Kidney capillary endothelial cell (primary cell): ENCODE measurements at places on chromosomes 7 and 10.

DNA sequence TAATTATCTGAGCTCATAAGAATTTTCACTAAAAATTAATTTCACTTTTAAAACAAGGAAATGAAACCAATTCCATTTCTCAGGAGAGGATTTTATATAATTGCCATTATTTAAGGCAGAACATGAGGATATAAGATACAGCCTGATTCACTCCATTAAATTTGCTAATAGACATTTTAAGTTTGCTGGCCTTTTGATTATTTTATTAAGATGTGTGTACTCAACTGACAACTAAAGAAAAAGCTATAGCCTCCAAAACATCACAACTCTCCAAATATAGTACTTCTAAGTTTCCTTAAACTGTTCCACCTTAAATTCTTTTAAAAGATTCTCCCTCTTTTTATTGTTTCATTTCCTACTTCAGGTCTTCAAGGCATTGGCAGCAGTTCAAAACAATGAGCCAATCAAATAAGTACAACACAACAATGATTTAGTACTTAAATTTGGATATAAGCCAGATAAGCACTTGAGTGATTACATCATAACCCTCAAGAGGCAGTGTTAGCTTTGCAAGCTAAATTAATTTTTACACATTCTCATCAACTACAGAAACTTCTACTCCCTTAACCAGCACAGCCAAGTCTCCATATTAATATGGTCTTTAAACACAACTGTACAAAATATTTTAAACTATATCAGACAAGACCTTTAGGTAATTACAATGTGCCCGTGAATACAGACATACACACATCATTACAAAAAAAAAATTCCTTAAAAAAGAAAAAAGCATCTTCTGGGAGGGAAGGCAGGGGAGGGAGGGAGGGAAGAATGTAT is 121.8 kb downstream of the KMT2C start:
- peak; percentile 87 for DNase-seq

DNA sequence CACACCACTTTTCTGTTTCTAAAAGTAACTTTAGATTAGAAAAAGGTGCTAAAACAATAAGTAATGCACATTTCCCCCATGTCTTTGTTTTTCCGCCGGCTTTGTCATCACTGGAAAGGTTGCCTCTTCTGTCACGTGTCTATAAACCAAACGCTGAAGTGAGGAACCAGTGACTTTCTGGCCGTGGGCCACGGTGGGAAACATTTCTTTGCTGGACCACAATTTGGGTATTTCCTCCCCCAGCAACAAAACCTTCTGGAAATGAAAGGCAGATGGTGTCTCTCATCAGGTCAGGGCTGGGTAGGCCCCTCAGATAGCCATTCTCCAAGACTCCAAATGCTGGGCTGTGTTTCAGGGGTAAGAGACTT is 174.5 kb downstream of the SH3PXD2A start:
- DNase-seq: no peak

GRCh38 chr10:11443468-11444154 is 167.8 kb downstream of the USP6NL start:
- DNase-seq: no peak

DNA sequence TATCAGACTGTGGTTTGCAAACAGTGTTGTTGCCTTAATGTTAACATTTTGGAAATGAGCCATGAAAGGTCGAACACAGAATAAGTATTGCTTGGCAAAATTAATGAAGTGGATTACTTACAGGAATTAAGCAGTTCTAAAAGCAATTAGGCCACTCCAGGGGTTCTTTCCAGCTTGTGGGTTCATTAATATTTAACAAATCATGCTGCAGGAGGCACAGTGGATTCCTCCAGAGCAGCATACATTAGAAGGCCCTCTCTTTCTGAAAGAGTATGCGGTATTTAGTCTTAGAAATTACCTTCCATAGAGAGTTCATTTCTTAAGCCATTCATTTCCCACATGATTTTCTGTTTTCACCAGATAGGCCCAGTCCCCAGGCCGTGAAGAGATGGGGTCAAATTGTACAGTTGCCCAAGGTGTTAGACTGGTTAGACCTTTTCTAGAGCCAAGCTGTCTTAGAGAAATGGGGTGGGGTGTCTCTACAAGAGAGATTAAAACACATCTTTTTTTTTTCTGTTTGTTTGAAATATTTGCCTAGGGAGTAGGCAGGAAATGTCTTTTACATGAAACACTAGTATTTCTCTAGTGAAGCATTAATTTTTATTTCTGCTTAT is 40.0 kb upstream of the AGR3 start:
- no peak for DNase-seq
